ENCODE measurements at places on chromosomes 3 and 15.
A peak's percentile ranks its signal among the peaks of the same experiment; 100 is the strongest.

GRCh38 chr15:99717161-99718009 is 15.9 kb downstream of the LYSMD4 start:
- no peak for DNase-seq

DNA sequence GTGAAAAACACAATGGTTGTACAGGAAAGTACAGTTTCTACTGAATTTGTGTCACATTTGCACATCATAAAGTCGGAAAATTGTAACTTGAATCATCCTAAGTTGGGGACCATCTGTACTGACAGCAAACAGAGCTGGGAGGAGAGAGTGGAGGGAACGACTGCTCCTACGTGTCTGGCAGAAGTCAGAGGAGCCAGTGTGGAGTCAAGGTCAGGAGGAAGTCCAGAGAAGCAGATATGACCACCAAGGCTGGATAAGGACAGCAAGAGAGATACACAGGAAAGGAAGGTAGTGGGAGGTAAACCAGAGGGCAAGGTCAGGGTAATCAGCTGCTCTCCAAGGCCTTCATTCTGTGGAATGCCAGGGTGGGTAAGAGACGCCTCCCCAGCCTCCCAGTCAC is 2.7 kb upstream of the CILP start:
- no peak for DNase-seq

GRCh38 chr3:37855363-37855970 is 6.2 kb upstream of the CTDSPL start:
- peak; percentile 75 for DNase-seq

GRCh38 chr15:26098801-26099200 is 235.7 kb upstream of the ATP10A start:
- DNase-seq, result peak; percentile 53

GRCh38 chr3:73768524-73769308 is 144.0 kb upstream of the PDZRN3 start:
- DNase-seq, result no peak

DNA sequence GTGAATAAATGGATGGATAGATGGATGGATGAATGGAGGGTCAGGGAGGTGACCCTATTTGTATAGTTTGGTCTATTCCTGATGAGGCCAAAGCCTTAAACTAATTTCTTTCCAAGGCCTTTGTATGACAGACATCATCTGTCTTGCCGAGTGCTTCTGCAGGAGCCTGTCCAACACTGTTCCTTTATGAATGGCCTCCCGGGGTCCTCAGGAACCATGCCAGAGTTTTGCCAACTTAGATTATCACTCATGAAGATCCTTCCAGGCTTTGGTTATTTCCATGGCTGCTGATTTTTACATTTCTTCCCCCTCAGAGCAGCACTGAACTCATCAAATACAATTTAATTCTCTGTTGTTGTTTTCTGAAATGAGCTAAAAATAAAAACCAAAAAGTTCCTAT is 133.0 kb upstream of the SOX2 start:
- DNase-seq, result no peak

- DNase-seq, result no peak
Observed at GRCh38 chr15:66830358-66830757, 128.3 kb downstream of the SMAD6 start.

GRCh38 chr3:156847752-156848448 is 21.7 kb downstream of the LEKR1 start:
- DNase-seq, result no peak

DNA sequence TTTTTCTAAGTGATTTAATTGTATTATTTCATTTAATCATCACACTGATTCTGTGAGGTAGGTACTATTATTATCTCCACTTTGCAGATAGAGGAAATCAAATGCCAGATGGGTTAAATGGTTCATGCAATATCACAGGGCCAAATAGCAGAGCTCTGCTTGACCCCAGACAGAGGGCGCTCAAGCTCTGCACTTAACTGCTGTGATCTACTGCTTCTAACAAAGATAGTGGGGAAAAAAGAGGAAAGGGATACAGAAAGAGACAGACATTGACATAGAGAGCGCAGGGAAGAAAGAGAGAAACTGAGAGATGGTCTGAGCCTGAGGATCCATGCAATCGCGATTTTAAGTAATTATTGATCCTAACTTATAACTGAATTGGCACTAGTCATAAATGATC is 279.1 kb upstream of the THRB start:
- peak; percentile 57 for DNase-seq

Measured in hematopoietic multipotent progenitor cell treated with erythropoietin and hydrocortisone succinate and interleukin-3 and kit ligand, for 8 days (in vitro differentiated cells).